Thyroid gland (tissue), 4 donors: ENCODE measurements at places on chromosomes 1 and 21.

DNA sequence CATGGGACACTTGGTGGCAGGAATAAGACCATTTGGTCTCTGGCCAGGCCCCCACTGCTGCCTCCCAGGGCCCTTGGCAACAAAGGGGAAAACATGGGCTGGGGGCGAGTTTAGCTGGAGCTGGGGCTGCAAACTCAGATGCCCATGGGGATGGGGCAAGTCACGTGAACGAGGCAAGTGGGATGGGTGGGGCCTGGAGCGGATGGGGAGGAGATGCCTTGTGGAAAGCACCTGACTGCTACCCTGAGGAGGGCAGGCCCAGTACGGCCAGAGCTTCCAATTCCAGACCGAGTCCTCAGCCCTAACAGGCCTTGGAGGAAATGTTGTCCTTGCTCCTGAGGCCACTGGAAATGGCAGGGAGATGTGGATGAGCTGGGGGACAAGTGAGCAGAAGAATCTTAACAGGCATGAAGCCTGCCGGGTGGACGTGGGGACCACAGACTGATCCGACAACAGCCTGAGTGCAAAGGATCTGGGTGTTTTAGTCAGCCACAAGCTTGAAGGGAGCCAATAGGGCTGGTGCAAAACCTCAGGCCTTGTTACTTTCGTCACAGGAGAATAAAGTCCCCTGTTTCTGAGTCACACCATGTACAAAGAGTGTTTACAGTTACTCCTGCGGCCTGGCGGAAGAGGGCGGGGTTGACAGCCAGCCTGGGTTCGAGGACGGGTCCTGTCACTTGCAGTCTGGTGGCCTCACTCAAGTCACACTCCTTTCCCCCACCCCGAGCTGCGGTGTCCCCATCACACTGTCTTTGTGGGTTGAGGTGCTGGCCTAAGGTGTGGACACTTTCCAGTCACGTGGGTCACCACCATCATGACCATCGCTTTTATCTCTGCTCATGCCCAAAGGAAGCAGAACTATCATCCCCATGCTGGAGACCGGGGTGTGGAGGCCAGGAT lies 19.1 kb downstream of the RUNX3 start:
- H3K27ac ChIP-seq: no peak overlapping the region
- DNase-seq: no peak
- no peaks in the 10 kb centered on the region for H3K36me3 ChIP-seq
- no peak overlapping the region for H3K4me3 ChIP-seq

- no peaks in the 10 kb centered on the region for H3K36me3 ChIP-seq
- no peaks in the 10 kb centered on the region for H3K4me1 ChIP-seq
- no peak overlapping the region for H3K4me3 ChIP-seq
- DNase-seq: no peak
- H3K27ac ChIP-seq: no peak overlapping the region
- no peaks in the 10 kb centered on the region for H3K27me3 ChIP-seq
These were observed 469.5 kb downstream of the MATN1 start for GRCh38 chr1:30253807-30254440.

DNA sequence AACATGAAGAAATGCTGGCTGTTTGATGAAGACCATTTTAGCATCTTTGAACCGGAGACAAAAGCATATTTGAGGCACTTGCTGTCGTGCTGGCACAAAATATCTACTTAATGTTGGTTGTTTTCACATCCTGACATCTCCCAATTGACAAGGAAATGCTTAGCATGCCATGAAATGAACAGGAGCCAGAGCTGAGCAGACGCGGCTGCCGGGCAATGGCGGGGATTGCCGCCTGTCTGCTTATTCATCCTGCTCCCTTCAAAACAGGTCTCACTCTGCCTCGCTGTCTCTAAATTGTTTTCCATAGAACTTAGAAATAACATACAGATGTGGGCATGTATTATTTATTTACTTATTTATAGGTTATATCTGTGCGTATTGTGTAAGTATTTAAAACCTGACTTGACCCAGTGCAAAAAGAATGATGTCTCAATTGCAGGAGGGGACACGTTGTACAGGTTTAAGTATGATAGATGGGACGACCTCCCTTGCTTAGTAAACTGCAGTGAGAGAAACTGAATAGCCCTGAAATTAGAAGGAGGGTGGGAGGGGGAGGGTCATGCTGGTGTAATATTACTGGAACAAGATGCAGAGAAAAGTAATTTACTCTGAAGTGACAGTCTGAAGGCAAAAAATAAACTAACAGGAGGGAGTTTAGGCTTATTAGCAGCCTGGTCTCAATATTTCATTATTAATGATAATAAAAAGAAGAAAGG lies 590.4 kb upstream of the PLXNA2 start:
- H3K4me3 ChIP-seq: no peak overlapping the region
- no peaks in the 10 kb centered on the region for H3K36me3 ChIP-seq
- H3K27me3 ChIP-seq: no peaks in the 10 kb centered on the region
- no peak overlapping the region for H3K27ac ChIP-seq
- DNase-seq: no peak

DNA sequence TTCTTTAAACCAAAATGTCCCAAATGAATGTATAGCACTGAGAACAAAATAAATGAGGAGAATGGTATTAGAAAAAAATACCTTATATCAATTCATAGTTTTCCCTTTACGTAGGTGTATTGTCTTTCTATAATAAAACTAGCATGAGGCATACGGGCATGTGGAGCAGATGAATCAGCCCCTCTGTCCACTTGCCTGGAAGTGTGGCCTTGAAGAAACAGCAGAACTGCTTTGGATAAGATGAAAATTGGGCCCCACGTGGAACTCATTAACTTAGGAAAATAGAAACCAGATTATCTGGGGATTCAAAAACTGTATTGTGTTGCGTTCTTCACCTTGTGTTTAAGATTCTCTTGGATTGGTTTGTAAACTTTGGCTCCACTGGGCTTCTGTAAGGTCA lies 356.8 kb upstream of the B3GALT2 start:
- H3K4me3 ChIP-seq: no peak overlapping the region
- DNase-seq: no peak
- no peak overlapping the region for H3K27ac ChIP-seq
- no peaks in the 10 kb centered on the region for H3K36me3 ChIP-seq
- peaks cover 16% of the 10 kb centered on the region for H3K4me1 ChIP-seq

DNA sequence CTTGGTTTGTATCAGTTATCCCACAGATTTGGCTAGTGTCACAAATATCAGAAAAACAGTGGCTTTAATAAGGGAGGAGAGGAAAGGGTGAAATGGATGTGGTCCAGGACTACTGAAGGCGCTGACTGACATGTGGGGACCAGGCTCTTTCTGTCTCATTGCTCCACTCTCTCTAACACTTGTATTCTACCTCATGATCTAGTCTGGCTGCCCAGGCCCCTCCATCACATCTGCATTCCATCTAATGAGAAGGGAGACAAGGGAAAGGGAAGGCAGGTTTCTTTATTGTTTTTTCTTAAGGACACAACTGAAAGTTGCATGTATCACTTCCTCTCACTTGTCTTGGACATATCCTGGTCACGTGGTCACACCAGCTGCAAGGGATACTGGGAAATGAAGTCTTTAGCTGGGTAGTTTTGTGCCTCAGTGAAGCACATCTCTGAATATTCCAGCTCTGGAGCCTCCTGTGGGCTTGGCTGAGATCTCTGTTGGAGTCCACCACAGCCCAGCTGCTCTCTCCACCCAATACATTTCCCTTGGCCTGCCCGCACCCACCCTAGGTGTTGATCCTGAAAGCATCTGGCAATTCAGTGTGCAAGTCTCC lies 42.0 kb upstream of the PADI2 start:
- no peak overlapping the region for H3K27ac ChIP-seq
- DNase-seq: no peak
- no peaks in the 10 kb centered on the region for H3K27me3 ChIP-seq
- H3K36me3 ChIP-seq: no peaks in the 10 kb centered on the region
